ENCODE measurements at places on chromosomes 1 and 21.
A peak's percentile ranks its signal among the peaks of the same experiment; 100 is the strongest.

- peak; percentile 87 for DNase-seq
Measured at GRCh38 chr1:181424786-181425403, 58.4 kb upstream of the CACNA1E start.

- no peak for DNase-seq
Measured at GRCh38 chr1:213679153-213679552, 308.6 kb upstream of the PROX1 start.

DNA sequence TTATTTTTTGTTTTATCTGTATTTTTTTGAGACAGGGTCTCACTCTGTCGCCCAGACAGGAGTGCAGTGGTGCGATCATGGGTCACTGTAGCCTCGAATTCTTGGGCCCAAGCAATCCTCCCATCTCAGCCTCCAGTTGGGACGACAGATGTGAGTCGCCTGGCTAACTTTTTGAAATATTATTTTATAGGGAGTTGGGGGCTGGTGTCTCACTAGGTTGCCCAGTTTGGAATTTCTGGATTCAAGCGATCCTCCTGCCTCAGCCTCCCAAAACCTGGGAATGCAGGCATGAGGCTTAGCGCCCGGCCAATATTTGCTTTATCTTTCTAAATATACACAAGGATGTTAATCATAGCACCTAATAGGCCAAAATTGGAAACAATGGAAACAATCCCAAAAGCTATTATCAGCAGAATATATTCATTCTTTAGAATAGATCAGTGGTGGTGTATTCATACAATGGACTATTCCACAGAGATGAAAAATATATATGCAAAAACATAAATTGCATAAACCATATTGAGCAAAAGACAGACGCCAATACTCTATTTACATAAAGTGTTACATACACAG, 55.9 kb downstream of the DAP3 start:
- DNase-seq: no peak

DNA sequence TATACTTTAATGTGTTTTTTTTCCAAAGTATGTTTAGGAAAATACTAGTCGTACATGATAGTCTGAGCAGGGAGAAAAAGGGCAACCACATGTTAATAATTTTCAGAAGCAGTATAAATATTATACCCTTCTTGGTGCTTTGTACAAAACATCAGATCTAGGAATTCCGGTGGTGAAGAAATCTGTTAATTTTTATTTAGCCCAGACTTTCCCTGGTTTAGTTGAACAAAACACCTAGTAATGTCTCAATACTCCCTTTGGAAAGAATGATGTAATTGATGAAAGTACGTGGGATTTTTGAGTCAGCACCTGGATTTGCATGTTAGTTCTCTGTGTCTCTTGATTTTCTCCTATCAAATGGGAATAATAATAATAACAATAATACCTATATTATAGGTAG, 38.4 kb upstream of the KCNK2 start:
- DNase-seq: no peak

DNA sequence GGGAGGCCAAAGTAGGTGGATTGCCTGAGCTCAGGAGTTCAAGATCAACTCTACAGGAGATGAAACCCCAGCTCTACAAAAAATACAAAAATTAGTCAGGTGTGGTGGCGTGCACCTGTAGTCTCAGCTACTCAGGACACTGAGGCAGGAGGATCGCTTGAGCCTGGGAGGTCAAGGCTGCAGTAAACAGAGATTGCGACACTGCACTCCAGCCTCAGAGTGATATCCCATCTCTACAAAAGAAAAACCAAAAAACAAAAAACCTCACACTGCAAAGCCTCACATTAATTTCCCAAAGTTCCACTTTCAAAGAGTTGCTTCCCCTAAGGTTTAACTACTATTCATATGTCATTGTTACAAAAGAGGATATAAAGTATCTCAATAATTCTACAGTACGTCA, 29.0 kb upstream of the FBXO28 start:
- DNase-seq: no peak

- DNase-seq: no peak
Measured at GRCh38 chr1:183764981-183765380, 39.9 kb upstream of the RGL1 start.

DNA sequence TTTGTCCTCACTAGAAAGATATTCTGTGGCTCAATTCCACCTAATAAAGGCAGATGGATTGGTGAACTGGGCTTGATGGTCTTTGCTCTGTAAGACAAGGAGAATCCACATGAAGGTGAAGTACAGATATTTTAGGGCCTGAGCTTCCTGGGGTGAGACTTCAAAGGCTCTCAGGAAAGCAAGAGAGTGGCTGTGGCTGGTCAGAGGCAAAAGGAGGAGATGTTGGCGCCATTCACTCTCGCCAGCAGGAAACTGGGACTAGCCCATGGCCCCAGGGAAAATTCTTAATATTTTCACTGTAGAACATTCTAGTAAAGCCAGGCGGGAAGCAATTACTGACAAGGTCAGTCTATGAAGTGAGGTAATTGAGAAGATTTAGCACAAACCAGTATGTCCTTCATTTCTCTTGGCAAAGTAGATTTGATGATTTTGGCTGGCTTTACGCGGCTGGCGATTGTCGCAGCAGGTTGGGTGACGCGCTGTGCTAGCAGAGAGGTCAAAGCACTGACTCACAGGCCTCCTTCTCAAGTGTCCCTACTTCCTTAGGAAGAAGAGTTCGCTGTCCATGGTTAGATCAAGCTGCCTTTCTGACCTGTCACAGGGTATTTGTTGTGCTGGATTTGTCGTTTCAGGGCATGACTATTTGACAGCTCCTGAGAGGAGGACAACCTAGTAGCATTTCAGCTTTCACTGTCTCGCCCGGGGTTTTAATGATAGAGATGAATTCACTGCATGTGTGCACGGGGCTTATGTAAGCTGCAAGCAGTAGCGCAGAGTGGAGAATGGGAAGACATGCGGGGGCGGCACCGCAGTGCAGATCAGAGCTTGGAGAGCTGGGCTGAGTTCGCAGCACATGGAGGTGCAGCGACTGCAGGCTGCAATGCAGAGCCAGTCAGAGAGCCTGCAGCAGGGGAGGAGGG, 32.7 kb downstream of the XCL1 start:
- no peak for DNase-seq

- DNase-seq: no peak
Measured at GRCh38 chr1:162726555-162726954, 63.9 kb upstream of the HSD17B7 start.

DNA sequence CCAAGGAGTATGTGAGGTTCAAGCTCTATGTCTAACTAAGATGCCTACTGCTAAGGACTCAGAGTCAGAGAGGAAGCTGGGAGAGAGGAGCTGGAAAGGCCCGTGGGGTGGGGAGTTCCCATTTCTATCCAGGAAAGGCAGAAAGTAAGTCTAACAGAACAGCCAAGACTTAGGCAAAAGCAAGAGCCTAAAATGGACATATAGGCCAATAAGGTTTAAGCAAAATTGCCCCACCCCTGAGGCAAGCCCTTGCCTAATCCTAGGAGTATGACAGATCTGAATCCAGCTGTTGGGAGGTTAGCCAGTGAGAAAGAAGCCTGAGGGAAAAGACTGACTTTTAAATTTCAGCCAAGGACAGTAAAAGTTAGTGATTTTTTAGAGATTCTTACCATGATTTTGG, 1.6 kb upstream of the KLHDC9 start:
- DNase-seq: no peak

DNA sequence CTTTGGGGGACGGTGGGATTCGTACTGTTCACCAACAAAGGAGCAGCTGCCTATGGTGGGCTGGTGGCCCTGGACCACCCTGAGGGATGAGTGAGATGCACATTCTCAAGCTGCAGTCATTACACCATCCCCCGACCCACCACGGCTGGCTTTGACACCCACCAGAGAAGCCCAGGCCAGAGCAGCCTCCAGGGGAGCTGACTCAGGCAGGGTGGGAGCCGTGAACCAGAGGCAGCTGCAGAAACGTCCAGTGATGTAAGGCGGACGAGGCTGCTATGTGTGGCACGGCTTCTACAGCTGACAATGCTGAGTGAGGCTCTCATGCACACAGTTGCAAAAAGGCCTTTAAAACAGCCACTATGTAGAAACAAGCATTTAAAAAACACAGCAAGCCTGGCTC, 40.1 kb downstream of the CHAF1B start:
- DNase-seq: no peak

GRCh38 chr21:35340273-35340672, 291.2 kb upstream of the RUNX1 start:
- no peak for DNase-seq

GRCh38 chr1:210400043-210400840, 71.5 kb downstream of the HHAT start:
- peak; percentile 61 for DNase-seq

- DNase-seq: no peak
Measured at GRCh38 chr1:205274041-205274691, 46.4 kb downstream of the TMCC2 start.

- DNase-seq: no peak
Measured at GRCh38 chr1:174995121-174995520, 4.6 kb upstream of the CACYBP start.

DNA sequence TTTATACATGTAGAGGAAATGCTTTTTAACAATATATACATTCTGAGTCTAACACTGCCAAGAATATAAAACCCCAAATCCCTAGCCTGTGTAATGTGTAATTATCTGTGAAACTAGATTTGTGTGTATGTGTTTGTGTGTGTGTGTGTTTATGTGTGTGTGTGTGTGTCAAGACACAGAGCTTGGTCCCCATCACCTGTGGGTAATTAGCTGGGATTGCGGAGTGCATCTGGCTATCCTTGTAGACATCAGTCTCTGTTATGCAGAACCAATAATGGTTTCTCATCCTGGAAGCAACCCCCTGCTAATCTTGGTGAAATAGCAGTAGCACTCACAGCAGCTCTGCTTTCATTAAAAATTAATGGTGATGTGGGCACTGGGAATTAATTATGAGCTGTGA, 26.3 kb upstream of the ST6GALNAC3 start:
- DNase-seq: no peak

DNA sequence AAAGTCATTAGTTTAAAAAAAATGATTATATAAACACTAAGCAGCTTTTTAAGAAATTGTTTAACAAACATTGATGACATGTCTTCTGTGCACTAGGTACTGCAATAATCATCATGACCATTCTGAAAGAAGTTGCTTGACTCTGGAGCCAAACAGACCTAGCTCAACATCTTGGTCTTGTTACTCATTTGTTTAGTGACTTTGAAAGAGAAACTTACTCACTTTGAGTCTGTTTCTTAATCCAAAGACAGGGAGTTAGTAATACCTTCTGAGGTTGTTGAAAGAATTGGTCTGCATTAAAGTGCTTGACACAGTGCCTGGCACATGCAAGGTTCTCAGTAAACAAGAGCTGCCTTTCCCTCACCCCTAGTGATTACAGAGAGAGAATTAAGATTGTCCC, 84.4 kb downstream of the SGIP1 start:
- DNase-seq: no peak

DNA sequence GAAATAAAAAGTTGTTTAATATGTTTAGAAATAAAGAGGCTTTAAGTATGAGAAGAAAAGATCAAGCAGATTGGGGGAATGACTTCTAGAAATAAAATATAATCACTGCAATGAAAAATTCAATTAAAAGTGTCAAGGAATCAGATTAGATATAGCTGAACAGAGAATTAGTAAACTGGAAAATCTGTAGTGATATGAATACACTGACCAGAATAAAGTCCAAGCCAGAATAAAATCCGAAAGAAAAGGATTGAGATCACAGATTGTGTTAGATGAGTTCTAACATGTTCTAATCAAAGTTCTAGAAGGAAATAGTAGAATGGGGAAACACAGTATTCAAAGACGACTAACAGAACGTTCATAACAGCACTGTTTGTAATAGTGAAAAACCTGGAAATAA, 73.1 kb upstream of the C1orf105 start:
- DNase-seq: no peak

GRCh38 chr1:65235867-65236805, 73.2 kb upstream of the DNAJC6 start:
- no peak for DNase-seq

DNA sequence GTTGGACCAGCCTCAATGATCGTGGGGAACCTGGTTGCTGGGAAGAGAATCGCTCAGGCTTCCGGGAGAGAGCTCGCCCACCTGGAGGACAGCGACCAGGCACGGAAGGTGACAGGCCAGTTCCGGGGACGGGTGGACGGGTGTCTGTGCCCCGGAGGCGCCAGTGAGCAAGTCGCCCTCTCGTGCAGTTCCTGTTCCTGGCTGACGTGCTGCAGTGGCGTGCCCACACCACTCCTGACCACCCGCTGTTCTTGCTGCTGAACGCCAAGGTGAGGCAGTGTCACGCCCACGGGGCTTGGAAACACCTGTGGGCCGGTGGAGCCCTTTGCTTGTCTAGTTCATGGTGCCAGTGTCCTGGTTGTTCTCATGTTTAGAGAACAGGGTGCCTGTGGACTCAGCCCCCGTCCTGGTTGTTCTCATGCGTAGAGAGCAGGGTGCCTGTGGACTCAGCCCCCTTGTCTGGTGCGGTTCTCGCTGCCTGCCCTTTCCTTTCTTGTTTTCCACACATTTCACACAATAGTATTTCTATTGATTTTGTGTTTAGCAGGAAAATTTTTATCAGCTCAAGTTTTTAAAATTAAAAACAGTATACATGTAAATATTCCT, 53.1 kb downstream of the S100B start:
- DNase-seq: peak; percentile 58

DNA sequence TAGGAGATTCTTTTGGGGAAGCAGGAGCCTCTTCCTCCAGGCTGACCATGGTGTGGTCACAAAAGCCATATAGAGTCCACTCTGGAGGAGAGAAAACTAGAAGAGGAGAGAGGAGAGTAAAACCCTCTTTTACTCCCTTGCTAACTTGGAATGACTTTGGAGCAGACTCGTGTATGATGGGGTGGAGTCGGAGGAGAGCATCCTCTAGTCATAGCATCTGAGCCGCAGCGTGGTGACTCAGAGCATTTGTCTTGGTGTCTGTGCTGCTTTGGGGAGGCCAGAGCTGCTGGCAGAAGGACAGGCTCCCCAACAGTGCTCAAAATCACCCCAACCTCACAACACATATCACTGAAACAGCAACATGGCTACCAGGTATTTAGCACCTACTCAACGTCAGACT, 11.1 kb downstream of the HTR6 start:
- no peak for DNase-seq

DNA sequence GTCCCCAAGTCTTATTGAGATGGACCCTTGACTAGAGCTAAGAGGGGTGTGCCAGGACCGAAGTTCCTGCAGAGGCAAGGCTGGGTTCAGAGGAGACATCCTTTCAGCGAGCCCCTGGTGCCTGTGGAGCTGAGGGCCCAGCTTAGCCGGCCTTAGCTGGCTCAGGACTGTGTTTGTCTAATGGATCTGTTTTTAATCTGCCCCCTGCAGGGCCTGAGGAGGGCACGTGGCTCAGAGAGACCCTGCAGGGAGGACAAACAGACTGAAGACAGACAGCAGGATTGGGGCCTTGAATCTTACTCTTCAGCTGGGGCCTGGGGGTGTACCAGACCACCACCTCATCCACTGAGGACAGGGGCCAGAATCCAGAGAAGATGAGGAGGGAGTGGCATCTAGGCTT, 1.6 kb downstream of the CRABP2 start:
- no peak for DNase-seq

DNA sequence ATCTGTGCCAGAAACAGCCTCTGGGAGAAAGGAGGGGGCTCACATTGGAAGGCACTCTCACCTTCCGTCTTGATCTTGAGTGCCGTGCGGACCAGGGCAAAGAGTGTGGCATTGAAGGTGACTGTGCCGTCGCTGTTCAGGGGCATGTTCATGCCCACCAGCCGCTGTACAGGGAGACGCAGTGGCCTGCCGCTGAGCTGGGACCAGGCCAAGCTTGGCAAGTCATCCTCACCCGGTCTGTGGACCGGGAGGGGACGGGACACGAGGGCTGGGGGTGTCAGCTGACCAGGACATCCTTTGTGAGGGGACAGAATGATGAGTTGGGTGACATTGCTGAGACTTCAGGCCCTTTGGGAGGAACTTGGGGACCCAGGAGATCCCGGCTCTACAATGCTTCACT, 25.0 kb upstream of the KIF21B start:
- DNase-seq: no peak

- no peak for DNase-seq
Measured at GRCh38 chr1:246329900-246330299, 177.2 kb downstream of the SMYD3 start.
